ENCODE measurements at places on chromosomes 3 and 15.

DNA sequence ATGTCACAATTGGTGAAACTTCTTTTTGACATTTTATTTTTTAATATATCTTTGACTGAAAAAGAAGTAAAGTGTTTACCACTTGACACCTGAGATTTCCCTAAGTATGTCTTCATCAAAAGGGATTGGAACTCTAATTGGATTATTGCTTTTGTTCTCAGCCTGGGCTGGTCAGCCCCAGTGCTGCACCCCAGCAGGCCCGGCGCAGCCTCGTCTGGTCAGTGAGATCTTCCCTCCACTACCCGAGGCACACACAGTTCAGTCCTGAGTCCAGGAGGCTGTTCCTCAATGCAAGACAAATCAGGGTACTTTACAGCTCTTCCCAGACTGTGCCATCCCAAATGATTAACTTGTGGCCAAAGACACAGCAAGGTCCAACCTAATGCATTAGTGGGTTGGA, 146.9 kb upstream of the SEMA6D start:
- no peak for DNase-seq

GRCh38 chr3:135503760-135504686, 461.5 kb upstream of the PPP2R3A start:
- DNase-seq, result no peak

DNA sequence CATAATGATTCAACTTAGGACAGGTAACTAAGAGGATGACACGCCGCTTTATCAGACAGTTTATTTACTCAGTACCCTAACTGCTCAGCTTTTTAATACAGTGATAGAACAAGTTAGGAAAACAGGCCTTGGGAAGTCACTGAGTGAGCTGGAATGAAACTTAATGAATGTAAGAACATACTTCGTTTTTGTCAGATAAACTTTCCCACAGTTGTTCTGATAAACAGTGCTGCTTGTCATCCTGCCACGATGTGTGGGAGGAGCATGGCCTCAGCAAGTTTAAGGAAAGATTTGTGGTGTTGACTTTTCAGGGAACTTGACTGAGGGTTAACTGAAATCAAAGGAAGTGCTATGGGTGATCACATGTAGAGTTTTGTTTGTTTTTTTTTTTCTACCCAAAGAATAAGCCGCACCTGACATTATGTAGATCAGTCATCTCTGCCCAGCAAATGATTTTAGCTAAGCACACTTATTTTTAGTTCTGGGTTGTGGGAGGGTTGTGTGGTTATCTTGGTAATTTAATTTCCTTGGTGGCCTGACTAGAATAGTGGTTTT, 5.6 kb upstream of the P2RY14 start:
- no peak for DNase-seq

- no peak for DNase-seq
Measured at GRCh38 chr3:130582457-130583153, 65.6 kb downstream of the COL6A6 start.

DNA sequence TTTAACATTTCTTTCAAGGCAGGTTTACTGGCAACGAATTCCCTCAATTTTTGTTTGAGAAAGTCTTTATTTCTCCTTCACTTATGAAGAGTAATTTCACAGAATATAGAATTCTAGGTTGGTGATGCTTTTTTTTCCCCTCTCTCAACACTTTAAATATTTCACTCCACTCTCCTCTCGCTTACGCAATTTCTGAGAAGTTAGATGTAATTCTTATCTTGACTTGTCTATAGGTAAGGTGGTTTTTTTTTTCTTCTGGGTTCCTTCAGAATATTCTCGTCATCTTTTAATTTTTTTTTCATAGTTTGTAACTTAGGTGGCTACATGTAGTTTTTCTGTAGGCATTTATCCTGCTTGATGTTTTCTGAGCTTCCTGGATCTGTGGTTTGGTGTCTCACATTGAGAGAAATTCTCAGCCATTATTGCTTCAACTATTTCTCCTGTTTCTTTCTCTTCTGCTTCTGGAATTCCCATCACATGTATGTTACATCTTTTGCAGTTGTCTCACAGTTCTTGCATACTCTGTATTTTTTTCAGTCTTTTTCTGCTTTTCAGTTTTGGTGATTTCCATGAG, 189.4 kb upstream of the GOLGA6L4 start:
- DNase-seq, result no peak
